ENCODE measurements at places on chromosomes 7 and 10. TPM values are rescaled to one million over a fixed set of nuclear protein-coding genes. Genes with fewer than 3 reads are reported as not detected.

DNA sequence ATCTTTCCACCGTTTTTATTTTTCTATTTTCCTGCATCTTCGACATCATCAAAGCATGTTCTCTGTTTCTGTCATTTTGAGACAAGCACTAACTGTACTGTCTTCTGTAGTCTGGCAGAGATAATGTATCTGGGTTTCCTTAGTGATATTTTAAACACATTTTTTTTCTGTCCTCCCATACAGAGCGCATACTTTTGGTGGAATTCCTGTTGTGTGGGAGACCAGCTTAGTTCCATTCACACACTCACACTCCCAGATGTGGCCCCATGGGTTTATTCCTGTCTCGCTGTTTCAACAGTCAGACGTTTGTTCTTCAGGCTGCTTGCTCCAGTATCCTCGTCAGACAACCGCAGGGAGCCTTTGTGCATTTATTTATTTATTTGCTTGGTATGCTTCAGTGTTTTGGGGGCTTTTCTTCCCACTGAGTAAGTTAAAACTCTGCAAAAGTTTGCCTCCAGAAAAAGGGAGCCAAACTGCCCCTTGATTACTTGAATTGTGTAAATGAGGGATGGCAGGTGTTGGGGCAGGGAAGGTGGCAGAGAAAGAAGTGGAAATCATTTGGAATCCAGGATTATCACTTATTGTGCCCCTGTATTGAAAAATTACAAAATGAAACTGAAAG lies 456.8 kb upstream of the KLF6 start:
- peak; percentile 97 for DNase-seq

DNA sequence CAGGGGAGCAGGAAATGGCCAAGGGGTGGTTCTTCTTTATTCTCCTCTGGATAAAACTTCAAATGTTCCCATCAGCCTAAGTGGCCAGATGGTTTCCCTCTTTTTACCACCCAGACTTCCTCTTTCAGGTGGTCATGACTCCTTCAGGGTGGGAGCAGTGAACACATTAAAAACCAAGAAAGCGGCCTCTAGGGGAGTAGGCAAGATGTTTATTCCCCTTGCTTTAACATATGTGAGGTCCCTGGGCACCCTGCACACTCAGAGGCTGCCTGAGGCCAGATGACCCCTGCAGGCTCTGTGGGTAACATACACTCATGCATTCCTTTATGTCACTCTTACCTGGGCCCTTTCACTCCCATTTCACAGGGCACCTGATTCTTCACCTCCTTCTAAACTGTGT lies 357.4 kb downstream of the ABCA13 start:
- DNase-seq, result no peak

GRCh38 chr7:2165610-2166594 lies 66.8 kb downstream of the MAD1L1 start:
- DNase-seq, result no peak

DNA sequence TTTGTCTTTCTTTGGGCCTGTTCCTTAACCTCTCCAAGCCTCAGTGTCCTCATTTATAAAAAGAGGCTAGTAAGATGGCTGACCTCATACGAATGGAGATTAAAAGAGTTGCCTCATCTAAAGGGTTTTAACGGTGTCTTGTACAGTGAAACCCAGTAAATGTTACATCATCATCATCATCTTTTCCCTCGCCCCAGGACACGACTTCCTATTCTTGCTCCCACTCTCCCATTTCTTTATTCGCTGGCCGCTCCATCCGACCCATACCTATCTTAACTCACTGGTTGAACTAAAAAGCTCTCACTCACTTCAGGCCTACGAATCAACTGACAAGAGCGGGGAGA lies 554 bp downstream of the FRA10AC1 start:
- peak; percentile 24 for DNase-seq

GRCh38 chr7:127872122-127872521 lies 159.1 kb downstream of the LRRC4 start:
- no peak for DNase-seq

DNA sequence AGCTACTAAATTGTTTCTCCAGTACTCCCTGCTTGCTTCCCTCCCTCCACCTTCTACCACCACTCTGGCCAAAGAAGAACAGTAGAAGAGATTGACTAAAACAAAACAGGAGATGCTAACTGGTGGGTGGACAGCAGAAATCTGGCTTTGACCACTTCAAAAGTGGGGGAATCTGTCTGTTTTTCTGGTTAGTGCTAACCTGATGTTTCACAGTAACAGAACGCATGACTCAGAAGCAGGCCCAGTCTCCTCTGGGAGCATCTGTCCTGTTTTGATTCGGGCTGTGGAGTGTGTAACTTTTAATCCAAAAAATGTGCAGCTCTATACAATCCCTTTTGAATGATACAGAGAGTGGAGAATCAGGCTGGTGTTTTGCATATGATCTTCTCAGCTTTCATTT lies 32.7 kb upstream of the ZNF438 start:
- DNase-seq, result peak; percentile 50

Gene TMEM209
- total RNA-seq, result 17.0 TPM

Gene SOSTDC1
- total RNA-seq, result not detected

Gene RPEL1
- not detected for total RNA-seq

Gene TMEM229A
- not detected for total RNA-seq

Gene CCDC7
- total RNA-seq, result 3.9 TPM
